MCF 10A (cell line): ENCODE measurements at places on chromosomes 11 and 22. TPM values are rescaled to one million over a fixed set of nuclear protein-coding genes. Genes with fewer than 3 reads are reported as not detected.
A peak's percentile ranks its signal among the peaks of the same experiment; 100 is the strongest.

ACP2 gene
- total RNA-seq, result 18.7 and 23.7 TPM in 2 replicates

DNA sequence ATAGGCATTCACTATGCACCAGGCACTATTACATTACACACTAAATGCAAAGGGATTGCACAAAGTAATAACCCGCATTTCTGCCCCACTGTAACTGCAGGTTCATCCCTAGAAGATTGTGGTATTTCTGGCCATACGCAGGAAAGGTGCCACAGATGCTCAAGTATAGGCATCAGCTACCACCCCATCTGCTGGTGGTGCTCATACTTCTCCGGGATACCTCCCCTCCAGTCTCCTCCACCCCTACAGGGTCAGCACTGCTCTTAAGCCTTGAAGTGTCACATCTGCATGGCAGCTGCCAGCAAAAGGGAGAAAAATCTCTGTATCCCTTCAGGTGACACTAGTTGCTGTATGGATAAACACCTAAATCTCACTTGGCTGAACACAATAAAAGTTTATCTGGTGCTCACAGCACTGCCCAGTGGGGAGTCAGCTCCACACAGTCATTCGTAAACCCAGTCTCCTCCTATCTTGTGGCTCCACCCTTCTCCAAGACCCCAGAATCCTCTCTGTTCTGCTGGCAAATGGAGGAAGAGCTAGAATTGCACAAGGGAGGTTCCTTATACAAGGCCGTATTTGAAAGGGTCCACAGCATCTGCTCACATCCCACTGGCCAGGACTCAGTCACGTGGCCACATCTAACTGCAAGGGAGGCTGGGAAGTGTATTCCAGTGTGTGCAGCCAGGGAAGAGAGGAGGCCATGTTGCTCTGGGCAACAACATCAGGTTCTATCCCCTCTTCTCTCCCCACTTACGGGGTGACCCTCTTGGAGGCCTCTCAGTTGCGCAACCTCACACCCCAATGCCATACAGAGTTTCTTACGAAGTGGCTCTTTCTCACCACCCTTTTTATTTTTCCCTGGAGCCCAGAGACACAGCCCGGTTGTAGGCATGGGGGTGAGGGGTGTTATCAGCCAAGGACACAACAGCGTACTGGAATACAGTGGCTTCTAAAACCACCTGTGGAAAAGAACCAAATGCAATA is 114.7 kb downstream of the BUD13 start:
- no peaks in the 10 kb centered on the region for H3K36me3 ChIP-seq
- H3K4me3 ChIP-seq, result no peak overlapping the region
- no peak for DNase-seq
- H3K27me3 ChIP-seq, result peaks cover 41% of the 10 kb centered on the region
- no peaks in the 10 kb centered on the region for H3K4me1 ChIP-seq

- peaks cover 6% of the 10 kb centered on the region for H3K4me1 ChIP-seq
- no peak overlapping the region for H3K4me3 ChIP-seq
- no peak overlapping the region for H3K27ac ChIP-seq
- H3K27me3 ChIP-seq, result no peaks in the 10 kb centered on the region
- no peak for DNase-seq
Measured at GRCh38 chr11:73949246-73949645, 1.6 kb upstream of the DNAJB13 start.

GRCh38 chr11:105592035-105592434 is 17.8 kb upstream of the GRIA4 start:
- H3K27ac ChIP-seq, result no peak overlapping the region
- H3K36me3 ChIP-seq, result no peaks in the 10 kb centered on the region
- DNase-seq, result no peak
- no peaks in the 10 kb centered on the region for H3K27me3 ChIP-seq

DNA sequence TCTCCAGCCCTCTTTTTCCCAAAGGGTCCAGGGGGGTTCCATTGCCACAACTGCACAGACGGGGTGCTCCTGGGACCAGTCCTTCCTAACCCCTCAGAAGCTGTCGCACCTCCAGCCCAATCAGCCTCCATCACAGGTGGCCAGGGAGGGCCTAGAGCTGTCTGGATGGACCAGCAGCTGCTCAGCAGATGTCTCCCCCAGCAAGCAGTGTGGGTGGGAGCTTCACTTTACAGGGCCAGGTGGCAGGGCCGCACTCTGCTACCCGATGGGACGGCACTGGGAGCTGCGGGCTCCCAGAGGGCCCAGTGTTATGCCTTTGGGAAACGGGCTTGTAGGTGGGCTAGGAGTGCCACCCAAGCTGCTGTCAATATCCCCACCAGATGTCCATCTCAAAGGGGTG is 120.5 kb downstream of the DSCAML1 start:
- peaks cover 94% of the 10 kb centered on the region for H3K27me3 ChIP-seq
- no peaks in the 10 kb centered on the region for H3K4me1 ChIP-seq
- H3K4me3 ChIP-seq, result no peak overlapping the region
- no peak for DNase-seq

DNA sequence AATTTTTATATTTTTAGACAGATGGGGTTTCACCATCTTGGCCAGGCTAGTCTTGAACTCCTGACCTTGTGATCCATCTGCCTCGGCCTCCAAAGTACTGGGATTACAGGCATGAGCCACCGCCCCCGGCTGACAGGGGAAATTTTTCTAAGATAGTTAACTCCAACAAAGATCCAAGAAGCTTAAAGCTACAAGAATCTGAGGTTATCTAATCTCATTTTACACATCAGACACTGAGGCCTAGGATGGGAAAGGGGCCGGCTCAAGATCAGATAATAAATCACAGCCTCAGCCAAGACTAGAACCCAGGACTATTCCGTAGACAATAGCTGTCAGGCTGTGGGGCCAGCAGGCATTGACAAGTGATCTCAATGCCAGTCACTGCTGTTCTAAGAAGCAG is 94.0 kb downstream of the AMBRA1 start:
- H3K4me3 ChIP-seq, result no peak overlapping the region
- H3K4me1 ChIP-seq, result no peaks in the 10 kb centered on the region
- H3K27me3 ChIP-seq, result no peaks in the 10 kb centered on the region
- H3K27ac ChIP-seq, result peak overlapping the region; percentile 33
- DNase-seq, result no peak

DNA sequence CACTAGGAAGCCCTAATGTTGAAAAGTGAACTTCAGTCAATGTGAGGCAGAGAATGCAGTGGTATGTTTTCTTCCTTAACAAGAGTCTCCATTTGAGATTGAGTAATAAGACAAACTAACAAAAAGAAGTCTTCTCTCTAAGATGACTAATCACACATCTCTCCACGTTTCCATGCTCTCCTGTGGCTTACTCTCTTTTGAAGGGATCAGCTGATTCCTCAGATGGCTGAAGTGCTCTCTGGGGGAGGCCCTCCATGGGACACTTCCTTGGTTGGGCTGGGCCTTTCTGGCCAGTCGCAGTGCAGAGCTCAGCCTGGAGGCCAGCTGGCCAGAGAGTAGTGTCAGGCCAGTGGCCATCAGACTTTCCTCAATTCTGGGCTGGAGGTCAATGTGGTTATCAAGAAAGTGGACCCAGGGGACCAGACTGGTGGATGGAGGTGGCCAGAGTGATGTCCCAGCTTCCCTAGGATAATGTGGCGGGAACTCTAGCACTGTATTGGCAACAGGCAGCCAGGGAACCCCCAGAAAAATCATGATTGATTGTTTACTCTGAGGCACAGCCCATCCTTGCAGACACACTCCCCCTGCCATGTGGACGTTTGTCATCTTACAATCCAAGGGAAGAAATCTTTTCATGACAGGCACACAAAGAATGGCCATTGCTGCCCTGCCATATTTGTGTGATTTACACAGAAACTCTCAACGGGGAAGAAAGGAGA is 14.5 kb downstream of the CSRP3 start:
- H3K4me3 ChIP-seq, result no peak overlapping the region
- peak; percentile 10 for DNase-seq
- H3K36me3 ChIP-seq, result peaks cover 7% of the 10 kb centered on the region
- no peaks in the 10 kb centered on the region for H3K27me3 ChIP-seq
- H3K4me1 ChIP-seq, result no peaks in the 10 kb centered on the region

GRCh38 chr22:41603873-41604332 is 14.3 kb upstream of the PMM1 start:
- DNase-seq, result no peak
- no peak overlapping the region for H3K4me3 ChIP-seq
- no peak overlapping the region for H3K27ac ChIP-seq
- no peaks in the 10 kb centered on the region for H3K27me3 ChIP-seq
- peaks cover 73% of the 10 kb centered on the region for H3K36me3 ChIP-seq

DNA sequence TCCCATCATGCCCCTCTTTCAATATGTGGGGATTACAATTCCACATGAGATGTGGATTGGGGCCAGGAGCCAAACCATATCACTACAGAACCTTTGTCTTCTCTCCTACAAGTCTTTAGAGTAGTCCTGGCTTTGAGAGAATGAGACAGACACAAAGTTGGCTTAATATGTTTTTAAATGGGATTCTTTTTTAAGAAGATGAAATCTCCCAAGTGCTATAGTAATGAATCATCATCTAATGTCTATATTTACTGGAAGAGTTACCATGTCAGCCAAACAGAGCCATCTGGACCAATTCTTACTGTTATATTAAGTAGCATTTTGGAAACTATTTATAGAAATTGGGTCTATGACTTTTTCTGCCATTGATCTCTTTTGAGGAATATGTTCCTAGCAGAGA is 38.1 kb upstream of the CARD18 start:
- H3K4me1 ChIP-seq, result peaks cover 15% of the 10 kb centered on the region
- no peaks in the 10 kb centered on the region for H3K27me3 ChIP-seq
- H3K27ac ChIP-seq, result peak overlapping the region; percentile 90
- no peaks in the 10 kb centered on the region for H3K36me3 ChIP-seq

- peaks cover 2% of the 10 kb centered on the region for H3K4me1 ChIP-seq
- H3K27me3 ChIP-seq, result no peaks in the 10 kb centered on the region
- no peak overlapping the region for H3K27ac ChIP-seq
- no peak overlapping the region for H3K4me3 ChIP-seq
- H3K36me3 ChIP-seq, result no peaks in the 10 kb centered on the region
Measured at GRCh38 chr22:30094804-30095203, 14.5 kb downstream of the HORMAD2 start.

TM7SF2 gene
- total RNA-seq, result 8.5 and 14.0 TPM in 2 replicates

- peaks cover 19% of the 10 kb centered on the region for H3K4me1 ChIP-seq
- no peaks in the 10 kb centered on the region for H3K27me3 ChIP-seq
- H3K36me3 ChIP-seq, result no peaks in the 10 kb centered on the region
- H3K4me3 ChIP-seq, result no peak overlapping the region
- no peak overlapping the region for H3K27ac ChIP-seq
Measured at GRCh38 chr11:61545341-61545740, 35.5 kb downstream of the SYT7 start.

FGF3 gene
- not detected in 2 replicates for total RNA-seq

DNA sequence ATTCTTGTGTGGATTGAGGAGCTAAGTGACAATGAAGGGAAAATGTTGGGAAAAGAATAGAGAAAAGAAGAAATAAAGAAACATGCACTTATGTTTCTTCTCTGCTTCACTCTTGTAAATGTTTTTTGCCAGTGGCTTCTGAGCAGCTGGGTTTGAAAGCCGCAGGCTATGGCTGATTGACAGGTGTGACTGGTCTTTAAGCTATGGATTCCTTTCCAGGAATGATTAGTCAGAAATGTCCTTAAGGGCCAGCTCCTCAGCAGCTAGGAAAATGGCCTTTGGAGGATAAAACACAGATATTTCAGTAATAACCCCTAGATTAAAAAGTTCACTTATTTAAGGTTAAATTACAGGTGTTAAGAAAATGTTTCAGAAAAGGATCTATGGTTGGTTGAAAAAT is 6.5 kb upstream of the USP28 start:
- no peak overlapping the region for H3K4me3 ChIP-seq
- H3K27me3 ChIP-seq, result no peaks in the 10 kb centered on the region
- no peak overlapping the region for H3K27ac ChIP-seq
- peak; percentile 11 for DNase-seq
- peaks cover 6% of the 10 kb centered on the region for H3K4me1 ChIP-seq
- no peaks in the 10 kb centered on the region for H3K36me3 ChIP-seq

DNA sequence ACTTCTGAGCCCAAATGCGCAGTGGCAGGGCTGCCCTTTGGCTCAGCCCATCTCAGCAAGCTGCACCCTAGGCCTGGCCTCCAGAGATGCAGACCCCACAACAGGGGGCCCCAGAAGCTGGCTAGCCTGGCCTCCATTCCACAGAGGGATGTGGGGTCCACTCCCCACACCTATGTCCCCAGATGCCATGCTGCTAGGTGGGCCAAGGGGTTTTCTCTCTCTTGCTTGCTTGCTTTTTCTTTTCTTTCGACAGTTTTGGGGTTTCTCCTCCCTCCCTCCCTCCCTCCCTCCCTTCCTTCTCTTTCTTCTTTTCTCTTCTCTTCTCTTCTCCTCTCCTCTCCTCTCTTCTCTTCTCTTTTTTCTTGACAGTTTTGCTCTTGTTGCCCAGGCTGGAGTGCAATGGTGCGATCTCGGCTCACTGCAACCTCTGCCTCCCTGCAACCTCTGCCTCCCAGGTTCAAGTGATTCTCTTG is 9.6 kb downstream of the SCARF2 start:
- no peaks in the 10 kb centered on the region for H3K4me1 ChIP-seq
- no peaks in the 10 kb centered on the region for H3K36me3 ChIP-seq
- no peak overlapping the region for H3K4me3 ChIP-seq
- DNase-seq, result no peak
- H3K27me3 ChIP-seq, result no peaks in the 10 kb centered on the region

DNA sequence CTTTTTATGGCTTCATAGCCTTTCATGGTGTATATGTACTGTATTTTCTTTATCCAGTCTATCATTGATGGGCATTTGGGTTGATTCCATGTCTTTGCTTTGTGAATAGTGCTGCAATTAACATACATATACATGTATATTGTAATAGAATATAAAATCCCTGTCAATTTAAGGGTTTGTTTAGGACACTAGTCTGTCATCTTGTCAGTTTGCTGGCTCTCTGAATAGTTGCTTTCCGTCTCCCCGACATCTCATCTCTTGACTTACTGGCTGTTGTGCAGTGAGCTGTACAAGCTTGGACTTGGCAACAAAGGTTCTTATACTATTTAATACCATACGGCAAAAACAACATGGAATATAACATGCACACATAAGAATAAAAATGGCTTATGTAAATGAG is 1487.5 kb downstream of the LRRC4C start:
- no peaks in the 10 kb centered on the region for H3K4me1 ChIP-seq
- DNase-seq, result no peak
- H3K36me3 ChIP-seq, result no peaks in the 10 kb centered on the region
- no peak overlapping the region for H3K27ac ChIP-seq
- H3K27me3 ChIP-seq, result no peaks in the 10 kb centered on the region

NCF4 gene
- not detected in 2 replicates for total RNA-seq

ARRB1 gene
- 0.44 and 0.98 TPM in 2 replicates for total RNA-seq

- H3K36me3 ChIP-seq, result peaks cover 14% of the 10 kb centered on the region
- H3K4me3 ChIP-seq, result peak overlapping the region; percentile 92
- peak; percentile 98 for DNase-seq
- H3K27me3 ChIP-seq, result no peaks in the 10 kb centered on the region
- H3K4me1 ChIP-seq, result peaks cover 64% of the 10 kb centered on the region
Measured at GRCh38 chr11:118917481-118918127, 8.1 kb downstream of the BCL9L start.
